ENCODE measurements at places on chromosomes 4 and X.

- no peak for DNase-seq
- peaks cover 4% of the 10 kb centered on the region for H3K4me1 ChIP-seq
- no peaks in the 10 kb centered on the region for H3K27me3 ChIP-seq
- H3K27ac ChIP-seq = no peak overlapping the region
- H3K4me3 ChIP-seq = no peak overlapping the region
- peaks cover 27% of the 10 kb centered on the region for H3K36me3 ChIP-seq
Observed at GRCh38 chr4:743463-744211, 38.0 kb downstream of the PCGF3 start.

DNA sequence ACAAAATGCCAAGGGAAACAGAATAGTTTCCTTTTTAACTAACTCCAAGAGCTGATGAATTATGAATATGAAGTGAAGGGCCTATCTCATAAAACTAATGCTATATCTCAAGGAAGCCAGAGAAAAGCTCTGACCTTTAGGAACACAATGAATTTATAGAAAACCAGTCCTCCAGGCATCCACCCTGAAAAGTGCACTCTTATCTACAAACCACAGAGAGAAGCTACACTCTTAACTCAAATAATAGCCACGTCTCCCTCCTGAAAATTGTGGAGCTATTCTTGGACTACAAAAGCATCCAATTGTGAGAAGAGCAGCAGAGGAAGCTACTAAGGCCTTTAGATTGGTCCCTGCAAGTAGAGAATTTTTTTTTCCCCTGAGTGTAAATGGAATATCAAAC, 253.9 kb downstream of the IL15 start:
- H3K27ac ChIP-seq = no peak overlapping the region
- H3K27me3 ChIP-seq = no peaks in the 10 kb centered on the region
- no peak for DNase-seq
- no peak overlapping the region for H3K4me3 ChIP-seq

- no peaks in the 10 kb centered on the region for H3K36me3 ChIP-seq
- DNase-seq = no peak
- H3K27me3 ChIP-seq = peaks cover 13% of the 10 kb centered on the region
- no peaks in the 10 kb centered on the region for H3K4me1 ChIP-seq
- H3K4me3 ChIP-seq = no peak overlapping the region
Observed at GRCh38 chr4:10026485-10026884, 5.2 kb upstream of the SLC2A9 start.

- H3K36me3 ChIP-seq = no peaks in the 10 kb centered on the region
- H3K27me3 ChIP-seq = no peaks in the 10 kb centered on the region
- no peaks in the 10 kb centered on the region for H3K4me1 ChIP-seq
Observed at GRCh38 chr4:10703766-10704429, 19.3 kb upstream of the CLNK start.

DNA sequence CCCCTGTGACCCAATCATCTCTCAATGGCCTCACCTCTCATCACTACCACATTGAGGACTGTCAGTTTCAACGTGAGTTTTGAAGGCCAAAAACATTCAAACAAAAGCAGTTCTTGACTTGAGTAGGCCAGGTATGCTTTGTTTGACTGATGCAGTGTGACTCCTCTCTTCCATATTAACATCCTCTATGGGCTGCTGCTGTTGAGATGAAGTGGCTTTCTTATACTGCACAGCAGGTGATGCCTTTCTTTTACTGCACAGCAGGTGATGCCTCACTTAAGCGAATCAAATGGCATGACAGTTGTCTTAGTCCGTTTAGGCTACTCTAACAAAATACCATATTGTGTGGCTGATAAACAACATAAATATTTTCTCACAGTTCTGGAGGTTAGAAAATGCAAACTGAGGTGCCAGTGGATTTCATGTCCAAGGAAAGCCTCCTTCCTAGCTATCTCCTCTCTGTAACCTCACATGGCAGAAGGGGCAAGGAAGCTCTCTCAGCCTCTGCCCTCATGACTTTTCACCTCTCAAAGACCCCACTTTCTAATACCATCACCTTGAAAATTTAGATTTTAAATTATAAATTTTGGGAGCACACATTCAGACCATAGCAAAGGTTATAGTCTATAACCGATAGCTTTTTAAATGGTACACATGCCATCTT, 2267.9 kb upstream of the AGA start:
- no peak overlapping the region for H3K27ac ChIP-seq
- no peaks in the 10 kb centered on the region for H3K36me3 ChIP-seq
- no peak overlapping the region for H3K4me3 ChIP-seq
- no peaks in the 10 kb centered on the region for H3K4me1 ChIP-seq

DNA sequence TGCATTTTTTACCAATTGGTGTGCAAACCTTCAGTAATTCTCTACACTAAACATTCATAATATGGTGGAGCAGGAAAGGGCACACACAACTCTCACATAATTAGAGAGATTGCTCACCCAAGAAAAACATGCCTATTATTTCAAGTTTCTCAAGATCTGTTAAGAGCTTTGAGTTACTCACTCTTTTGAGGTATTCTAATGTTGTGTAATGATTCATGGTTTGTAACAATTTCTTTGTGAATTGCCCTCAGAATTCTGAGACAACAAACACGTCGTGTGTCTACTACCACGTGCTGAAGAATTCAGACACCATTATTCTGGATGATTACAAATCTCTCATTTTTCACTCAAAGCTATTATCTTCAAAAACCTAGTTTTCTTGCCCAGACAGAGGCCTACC, 82.8 kb downstream of the PDGFC start:
- no peak overlapping the region for H3K27ac ChIP-seq
- no peaks in the 10 kb centered on the region for H3K27me3 ChIP-seq
- no peaks in the 10 kb centered on the region for H3K36me3 ChIP-seq
- no peak overlapping the region for H3K4me3 ChIP-seq
- no peaks in the 10 kb centered on the region for H3K4me1 ChIP-seq

DNA sequence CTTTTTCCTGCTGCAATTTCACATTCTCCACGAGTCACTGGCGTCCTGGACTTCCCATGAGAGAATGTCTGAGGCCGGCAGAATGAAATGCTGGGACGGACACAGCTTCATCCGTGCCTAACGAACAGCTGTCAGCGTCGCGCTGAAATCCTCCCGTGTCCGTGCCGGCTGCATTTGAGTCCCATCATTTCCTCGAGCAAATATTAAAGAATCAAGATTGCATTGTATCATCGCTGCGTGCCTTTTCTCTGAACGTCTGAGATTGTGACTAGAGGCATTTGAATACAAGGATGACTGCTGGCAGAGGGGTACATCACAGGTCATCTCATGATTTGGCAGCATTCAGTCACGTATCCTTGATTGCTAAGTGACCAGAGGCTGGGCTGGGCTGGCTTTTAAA, 279.9 kb downstream of the ASMT start:
- DNase-seq = no peak
- no peak overlapping the region for H3K27ac ChIP-seq
- no peaks in the 10 kb centered on the region for H3K4me1 ChIP-seq
- H3K36me3 ChIP-seq = no peaks in the 10 kb centered on the region
- no peaks in the 10 kb centered on the region for H3K27me3 ChIP-seq

- peaks cover 7% of the 10 kb centered on the region for H3K4me1 ChIP-seq
- no peak overlapping the region for H3K27ac ChIP-seq
- no peak overlapping the region for H3K4me3 ChIP-seq
- no peaks in the 10 kb centered on the region for H3K36me3 ChIP-seq
- no peaks in the 10 kb centered on the region for H3K27me3 ChIP-seq
Observed at GRCh38 chr4:8120501-8120900, 38.1 kb downstream of the ABLIM2 start.

DNA sequence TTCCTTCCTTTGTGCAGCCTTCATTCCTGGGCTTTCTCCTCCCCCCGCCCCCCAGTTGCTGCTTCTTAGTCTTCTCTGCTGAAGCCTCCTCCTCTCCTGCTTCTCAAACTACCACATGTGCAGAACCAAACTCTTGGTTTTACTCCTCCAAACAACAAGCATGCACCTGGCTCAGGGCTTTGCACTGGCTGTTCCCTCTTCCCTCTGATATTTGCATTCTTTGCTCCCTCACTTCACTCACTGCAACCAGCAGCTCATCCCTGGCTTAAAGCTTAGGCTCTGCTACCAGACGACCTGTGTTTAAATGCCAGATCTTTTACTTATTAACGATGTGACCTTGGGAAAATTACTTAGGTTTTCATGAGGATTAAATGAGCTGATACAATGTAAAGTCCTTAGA, 51.4 kb downstream of the MED28 start:
- H3K27me3 ChIP-seq = peaks cover 8% of the 10 kb centered on the region
- no peak overlapping the region for H3K27ac ChIP-seq
- no peak overlapping the region for H3K4me3 ChIP-seq
- DNase-seq = no peak
- peaks cover 4% of the 10 kb centered on the region for H3K4me1 ChIP-seq

DNA sequence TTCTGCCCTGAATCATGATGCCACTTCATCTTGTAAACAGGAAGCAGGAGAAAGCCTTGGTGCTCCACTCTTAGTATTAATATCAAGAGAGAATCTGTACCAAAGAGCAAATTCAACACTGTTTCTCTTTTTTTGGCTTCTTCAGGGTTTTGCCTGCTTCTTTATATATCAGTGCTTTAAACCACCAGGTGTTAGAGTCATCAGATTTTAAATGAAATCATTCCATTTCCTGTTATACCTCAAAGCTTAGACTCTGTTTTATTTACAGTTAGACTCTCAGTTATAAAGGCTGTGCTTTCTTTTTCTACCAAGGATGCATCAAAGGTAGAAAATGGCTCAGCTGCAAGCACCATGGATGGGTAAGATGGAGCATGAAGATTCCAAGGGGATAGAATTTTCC, 350.9 kb downstream of the CAMK2D start:
- H3K27me3 ChIP-seq = no peaks in the 10 kb centered on the region
- no peak overlapping the region for H3K27ac ChIP-seq
- H3K4me1 ChIP-seq = peaks cover 5% of the 10 kb centered on the region
- no peak for DNase-seq
- no peaks in the 10 kb centered on the region for H3K36me3 ChIP-seq
- H3K4me3 ChIP-seq = no peak overlapping the region

GRCh38 chr4:170497112-170497511, 407.4 kb upstream of the AADAT start:
- H3K27me3 ChIP-seq = no peaks in the 10 kb centered on the region
- H3K36me3 ChIP-seq = no peaks in the 10 kb centered on the region
- H3K27ac ChIP-seq = no peak overlapping the region
- no peak for DNase-seq
- no peaks in the 10 kb centered on the region for H3K4me1 ChIP-seq
- H3K4me3 ChIP-seq = peak overlapping the region; percentile 31

- no peak overlapping the region for H3K4me3 ChIP-seq
- no peaks in the 10 kb centered on the region for H3K4me1 ChIP-seq
- no peaks in the 10 kb centered on the region for H3K36me3 ChIP-seq
- no peaks in the 10 kb centered on the region for H3K27me3 ChIP-seq
Observed at GRCh38 chrX:113804819-113805218, 779.1 kb upstream of the HTR2C start.

- no peak overlapping the region for H3K4me3 ChIP-seq
- no peak for DNase-seq
- no peaks in the 10 kb centered on the region for H3K36me3 ChIP-seq
- peaks cover 4% of the 10 kb centered on the region for H3K27me3 ChIP-seq
Observed at GRCh38 chr4:176137631-176138030, 57.8 kb downstream of the SPATA4 start.

GRCh38 chrX:46257451-46257879, 287.8 kb downstream of the ZNF674 start:
- no peaks in the 10 kb centered on the region for H3K27me3 ChIP-seq
- no peaks in the 10 kb centered on the region for H3K36me3 ChIP-seq
- H3K27ac ChIP-seq = no peak overlapping the region
- H3K4me1 ChIP-seq = peaks cover 9% of the 10 kb centered on the region
- H3K4me3 ChIP-seq = no peak overlapping the region

- H3K4me3 ChIP-seq = no peak overlapping the region
- DNase-seq = no peak
- H3K36me3 ChIP-seq = no peaks in the 10 kb centered on the region
- no peaks in the 10 kb centered on the region for H3K4me1 ChIP-seq
- no peaks in the 10 kb centered on the region for H3K27me3 ChIP-seq
Observed at GRCh38 chr4:20281453-20281852, 29.7 kb downstream of the SLIT2 start.

- no peak overlapping the region for H3K27ac ChIP-seq
- H3K36me3 ChIP-seq = peaks cover 36% of the 10 kb centered on the region
- H3K27me3 ChIP-seq = no peaks in the 10 kb centered on the region
- peaks cover 4% of the 10 kb centered on the region for H3K4me1 ChIP-seq
- no peak overlapping the region for H3K4me3 ChIP-seq
Observed at GRCh38 chr4:13461191-13461905, 22.8 kb downstream of the RAB28 start.

DNA sequence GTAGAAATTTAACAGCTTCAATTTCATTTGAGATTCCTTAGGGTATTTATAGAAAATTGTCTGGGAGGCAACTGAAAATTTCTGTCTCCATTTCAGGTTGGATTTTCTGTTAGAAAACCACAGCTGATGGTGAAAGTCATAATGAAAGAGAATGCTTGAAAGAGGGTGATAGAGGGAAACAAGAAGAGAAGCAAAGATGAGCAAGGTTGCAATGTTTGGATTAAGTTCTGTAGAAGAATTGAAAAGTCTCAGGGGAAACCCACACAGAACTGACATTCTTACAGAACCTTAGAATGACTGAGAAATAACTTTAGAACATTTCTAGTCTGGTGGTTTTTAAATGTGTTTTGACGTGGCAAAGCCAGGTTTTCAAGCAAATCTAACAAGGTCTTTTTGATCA, 14.7 kb downstream of the GBA3 start:
- H3K36me3 ChIP-seq = no peaks in the 10 kb centered on the region
- H3K4me1 ChIP-seq = no peaks in the 10 kb centered on the region
- H3K27ac ChIP-seq = no peak overlapping the region
- H3K4me3 ChIP-seq = no peak overlapping the region
- no peak for DNase-seq

DNA sequence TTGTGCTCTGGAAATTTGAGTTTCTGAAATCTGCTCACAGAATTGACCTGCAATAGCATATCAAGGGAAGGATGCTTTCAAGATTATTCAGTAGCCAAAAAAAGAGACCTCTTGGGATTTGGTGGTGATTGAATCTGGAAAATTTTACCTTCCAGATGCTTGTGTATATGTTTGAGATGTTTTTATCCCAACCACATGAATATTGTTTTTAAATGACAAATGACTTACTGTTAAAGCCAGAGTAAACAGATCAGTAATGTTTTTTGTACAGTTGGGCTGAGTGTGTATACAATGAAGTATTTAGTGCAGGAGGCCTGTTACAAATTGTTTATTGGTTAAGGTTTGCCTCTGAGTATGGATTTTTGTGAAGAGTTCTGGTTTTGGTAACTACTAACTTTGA, 126.5 kb downstream of the CBR4 start:
- no peak overlapping the region for H3K27ac ChIP-seq
- no peak overlapping the region for H3K4me3 ChIP-seq
- peaks cover 8% of the 10 kb centered on the region for H3K4me1 ChIP-seq
- peaks cover 15% of the 10 kb centered on the region for H3K27me3 ChIP-seq

GRCh38 chrX:287670-288069, 6.5 kb downstream of the PLCXD1 start:
- peaks cover 28% of the 10 kb centered on the region for H3K4me1 ChIP-seq
- H3K27ac ChIP-seq = no peak overlapping the region
- peaks cover 56% of the 10 kb centered on the region for H3K36me3 ChIP-seq
- DNase-seq = no peak

- H3K4me3 ChIP-seq = no peak overlapping the region
- H3K4me1 ChIP-seq = peaks cover 10% of the 10 kb centered on the region
- H3K36me3 ChIP-seq = peaks cover 6% of the 10 kb centered on the region
- no peak overlapping the region for H3K27ac ChIP-seq
Observed at GRCh38 chr4:1192091-1192492, 19.7 kb upstream of the SPON2 start.

GRCh38 chr4:17203797-17204196, 305.4 kb upstream of the LDB2 start:
- no peaks in the 10 kb centered on the region for H3K36me3 ChIP-seq
- H3K4me3 ChIP-seq = no peak overlapping the region
- H3K27me3 ChIP-seq = peaks cover 11% of the 10 kb centered on the region
- no peak overlapping the region for H3K27ac ChIP-seq
- no peak for DNase-seq
- no peaks in the 10 kb centered on the region for H3K4me1 ChIP-seq

- H3K4me3 ChIP-seq = no peak overlapping the region
- peaks cover 21% of the 10 kb centered on the region for H3K4me1 ChIP-seq
- no peak overlapping the region for H3K27ac ChIP-seq
- no peaks in the 10 kb centered on the region for H3K36me3 ChIP-seq
- peaks cover 5% of the 10 kb centered on the region for H3K27me3 ChIP-seq
Observed at GRCh38 chr4:5995901-5996623, 22.2 kb downstream of the C4orf50 start.
